ENCODE measurements at places on chromosomes 7 and 10.

GRCh38 chr10:118332948-118333710 lies 9.0 kb downstream of the FAM204A start:
- no peak for DNase-seq

DNA sequence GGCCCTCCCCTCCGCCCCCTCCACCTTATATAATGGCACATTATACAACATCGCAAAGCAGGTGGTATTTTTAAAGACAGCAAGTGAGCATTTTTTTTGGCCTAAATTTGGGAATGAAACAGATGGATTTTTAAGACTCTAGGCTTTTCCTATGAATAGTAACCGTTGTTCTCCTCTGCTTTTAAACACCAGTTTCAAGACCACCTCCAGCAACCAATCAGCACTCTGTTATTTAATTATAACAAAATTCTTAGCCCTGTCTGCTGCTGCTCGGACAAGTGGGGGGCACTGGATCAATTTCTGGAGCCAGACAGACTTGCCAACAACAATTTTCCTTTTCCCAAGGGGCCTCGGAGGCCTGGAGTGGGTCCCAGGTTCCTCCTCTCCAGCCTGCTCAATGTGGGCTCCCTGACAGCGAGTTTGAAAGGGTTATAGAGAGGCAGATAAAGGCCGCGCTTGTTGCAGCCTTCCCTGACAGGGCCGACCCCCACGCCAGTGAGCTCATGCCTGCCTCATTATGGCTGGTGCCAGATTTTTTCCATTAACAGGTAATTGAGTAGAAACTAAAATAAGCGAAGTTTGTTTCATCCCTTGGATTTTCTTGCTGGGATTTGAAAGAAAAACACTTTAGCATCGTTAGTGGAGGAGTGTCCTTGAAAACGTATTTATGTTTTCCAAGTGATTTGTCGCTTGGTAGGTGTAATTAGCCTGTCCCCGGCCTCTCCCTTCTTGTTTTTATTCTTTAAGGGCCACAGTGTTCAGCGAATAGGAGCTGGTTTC lies 227.3 kb downstream of the TCF7L2 start:
- no peak for DNase-seq

- DNase-seq: no peak
Measured at GRCh38 chr10:131071721-131072120, 239.8 kb downstream of the TCERG1L start.

- no peak for DNase-seq
Measured at GRCh38 chr7:86913709-86914108, 145.7 kb downstream of the ELAPOR2 start.

- DNase-seq: no peak
Measured at GRCh38 chr7:1572111-1572822, 2.4 kb upstream of the PSMG3 start.

GRCh38 chr10:48564466-48565160 lies 40.3 kb downstream of the ARHGAP22 start:
- no peak for DNase-seq

DNA sequence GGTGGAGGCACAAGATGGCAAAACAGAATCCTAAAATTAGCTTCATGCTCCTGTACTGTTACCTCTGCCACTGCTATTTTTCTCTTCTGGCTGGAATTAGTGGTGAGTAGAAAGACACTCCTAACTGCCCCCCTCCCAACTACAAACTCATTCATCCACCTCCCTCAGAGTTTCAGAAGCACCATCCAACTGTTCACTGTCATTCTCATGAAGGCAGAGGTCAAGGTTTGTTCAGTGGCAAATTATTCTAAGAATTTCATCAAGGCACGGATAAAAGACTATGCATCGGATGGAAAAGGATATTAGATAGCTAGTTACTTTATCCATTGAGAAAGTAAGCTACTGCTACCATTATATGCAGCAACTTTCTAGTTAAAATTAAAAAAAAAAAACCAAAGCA lies 59.7 kb downstream of the LRGUK start:
- no peak for DNase-seq

GRCh38 chr10:76255241-76255640 lies 823.8 kb downstream of the LRMDA start:
- no peak for DNase-seq

- no peak for DNase-seq
Measured at GRCh38 chr7:39164887-39165286, 187.2 kb downstream of the POU6F2 start.

- no peak for DNase-seq
Measured at GRCh38 chr10:71042699-71043098, 154.3 kb upstream of the PCBD1 start.

DNA sequence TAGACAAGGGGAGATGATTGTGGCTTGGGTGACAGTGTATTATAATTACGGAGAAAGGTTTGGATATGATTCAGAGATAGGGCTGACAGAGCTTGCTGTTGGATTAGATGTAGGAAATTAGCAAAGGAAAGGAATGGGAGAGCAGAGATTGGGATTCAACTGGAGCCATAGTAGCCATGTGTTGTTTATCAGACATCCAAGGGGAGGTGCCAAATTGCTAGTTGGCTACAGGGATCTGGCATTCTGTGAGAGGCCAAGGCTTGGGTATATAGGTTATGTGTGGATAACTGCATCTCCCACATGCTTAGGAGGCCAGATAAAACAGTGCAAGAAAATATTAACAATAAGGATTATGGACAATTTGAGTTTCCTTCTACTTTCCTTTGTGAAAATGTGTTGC lies 34.9 kb downstream of the CSGALNACT2 start:
- DNase-seq: no peak

GRCh38 chr10:112282086-112282485 lies 1.1 kb upstream of the TECTB start:
- DNase-seq: no peak

- DNase-seq: no peak
Measured at GRCh38 chr10:92834331-92834730, 14.0 kb upstream of the EXOC6 start.

DNA sequence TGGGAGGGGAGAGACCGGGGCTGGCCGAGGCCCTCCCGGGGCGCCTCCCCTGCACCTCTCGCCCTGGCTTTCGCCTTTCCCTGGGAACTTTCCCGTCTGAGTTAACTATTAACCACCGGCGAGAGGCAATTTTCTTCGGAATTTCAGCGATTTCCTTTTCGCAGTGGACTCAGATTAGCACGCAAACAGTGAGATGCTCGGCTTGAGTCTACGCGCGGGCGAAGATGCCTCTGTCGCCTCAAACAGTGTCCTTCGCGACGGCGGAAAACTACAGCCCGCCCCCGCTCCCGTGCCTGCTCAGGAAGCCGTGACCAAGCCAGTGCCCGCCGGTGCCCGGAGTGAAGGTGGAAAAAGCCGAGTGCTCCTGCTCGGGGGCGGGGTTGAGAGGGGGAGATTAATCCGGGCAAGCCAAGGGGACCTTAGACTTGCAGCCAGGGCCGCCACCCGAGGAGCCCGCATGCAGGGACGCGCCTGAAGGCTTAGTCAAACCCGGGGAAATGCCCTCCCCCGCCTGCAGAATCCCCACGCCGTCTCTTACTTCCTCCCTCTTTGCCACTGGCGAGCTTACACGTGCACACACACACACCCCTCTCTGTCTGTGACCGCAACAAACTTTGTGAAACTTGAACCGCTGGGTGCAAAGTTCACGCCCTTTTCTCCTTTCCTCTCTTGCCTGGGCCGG lies 14.5 kb upstream of the PAX2 start:
- DNase-seq: no peak

- DNase-seq: no peak
Measured at GRCh38 chr7:55325371-55325792, 39.8 kb upstream of the LANCL2 start.

DNA sequence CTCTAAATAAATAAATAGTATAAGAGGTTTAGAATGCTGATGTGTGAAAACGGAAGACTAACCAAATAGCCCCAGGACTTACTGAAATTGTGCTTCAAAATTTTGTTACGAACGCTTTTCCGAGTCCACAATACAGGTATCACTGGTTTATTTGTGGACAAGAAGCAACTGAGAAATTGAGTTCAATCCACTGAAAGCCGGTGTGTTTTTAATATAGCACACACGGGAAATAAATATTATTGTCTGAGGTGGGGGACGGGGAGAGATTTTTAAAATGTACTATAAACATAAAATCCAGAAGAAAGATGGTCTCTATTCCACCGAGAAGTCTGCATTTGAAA lies 598 bp downstream of the SLC16A12 start:
- no peak for DNase-seq

DNA sequence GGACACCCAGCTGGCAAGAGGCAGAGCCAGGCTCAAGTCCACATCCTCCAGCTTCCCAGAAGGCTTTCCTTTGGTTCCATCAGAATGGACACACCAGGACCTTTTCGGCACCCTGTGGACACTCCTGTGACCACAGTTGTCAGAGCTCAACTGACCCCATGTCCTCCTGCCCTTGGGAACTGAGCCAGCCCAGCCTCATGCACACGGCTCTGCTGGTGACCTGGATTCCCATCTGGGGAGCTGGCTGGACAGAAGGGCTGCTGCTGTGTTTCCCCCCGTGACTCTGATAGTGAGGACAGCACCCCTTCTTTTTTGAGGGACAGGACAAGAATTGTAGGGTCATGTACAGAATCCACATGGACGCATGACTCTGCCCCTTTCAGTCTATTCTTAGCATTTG lies 289.2 kb downstream of the WDR37 start:
- DNase-seq: no peak

DNA sequence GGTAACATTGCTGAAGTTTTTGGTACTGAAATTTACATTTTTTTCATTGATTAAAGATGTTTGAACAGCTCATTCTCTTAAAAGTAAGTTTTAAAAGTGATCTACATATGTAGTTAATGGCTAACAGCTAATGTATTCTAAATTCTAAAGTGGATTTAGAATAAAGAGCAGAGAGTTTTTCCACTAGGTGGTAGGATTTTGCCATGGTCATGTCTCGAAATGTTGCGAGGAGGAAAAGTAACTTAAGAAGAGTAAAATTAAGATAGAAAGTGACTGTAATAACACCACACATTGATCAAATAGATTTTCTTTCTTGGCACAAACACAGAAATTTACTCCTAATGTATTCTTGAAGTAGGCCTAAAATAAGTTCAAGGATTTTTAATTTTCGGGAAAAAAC lies 19.8 kb downstream of the LSMEM1 start:
- DNase-seq: no peak

DNA sequence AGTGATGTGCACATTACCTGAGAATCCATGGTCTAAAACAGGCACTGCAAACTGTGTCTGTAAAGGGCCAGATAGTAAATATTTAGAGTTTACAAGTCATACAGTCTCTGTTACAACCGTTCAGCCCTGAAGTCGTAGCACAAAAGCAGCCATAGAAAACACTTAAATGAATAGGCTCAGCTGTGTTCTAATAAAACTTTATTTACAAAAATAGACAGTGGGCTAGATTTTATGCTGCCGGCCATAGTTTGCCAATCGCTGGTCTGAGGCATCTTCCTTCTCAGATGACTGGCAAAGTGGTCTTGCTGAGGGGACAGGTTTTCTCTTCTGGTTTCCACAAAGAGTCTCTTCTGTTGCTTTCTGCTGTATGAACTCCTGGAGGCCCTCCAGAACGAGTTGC lies 121.7 kb downstream of the EMX2 start:
- DNase-seq: no peak

- DNase-seq: no peak
Measured at GRCh38 chr10:45058992-45059561, 58.4 kb downstream of the ZNF22 start.

DNA sequence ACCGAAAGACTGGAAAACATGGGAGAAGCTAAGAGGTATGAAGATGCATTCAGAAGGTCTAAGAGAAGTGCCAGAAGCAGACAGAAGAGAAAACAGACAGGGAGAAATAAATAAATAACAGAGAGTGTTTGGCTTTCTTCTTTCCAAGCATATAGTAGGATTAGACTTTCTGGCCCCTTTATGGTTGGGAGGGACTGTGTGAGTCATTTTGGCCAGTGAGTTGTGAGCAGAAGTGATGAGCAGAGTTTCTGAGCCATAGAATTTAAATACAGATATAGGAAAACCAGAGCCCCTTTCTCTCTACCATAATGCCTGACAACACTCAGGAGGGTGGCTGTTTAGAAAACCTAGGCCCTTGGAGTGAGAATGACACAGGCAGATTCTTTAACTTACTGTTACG lies 171.0 kb downstream of the PPP1R17 start:
- DNase-seq: no peak

GRCh38 chr10:3105166-3105565 lies 37.8 kb downstream of the PFKP start:
- no peak for DNase-seq

GRCh38 chr7:130369110-130369711 lies 11.1 kb upstream of the CPA1 start:
- no peak for DNase-seq

DNA sequence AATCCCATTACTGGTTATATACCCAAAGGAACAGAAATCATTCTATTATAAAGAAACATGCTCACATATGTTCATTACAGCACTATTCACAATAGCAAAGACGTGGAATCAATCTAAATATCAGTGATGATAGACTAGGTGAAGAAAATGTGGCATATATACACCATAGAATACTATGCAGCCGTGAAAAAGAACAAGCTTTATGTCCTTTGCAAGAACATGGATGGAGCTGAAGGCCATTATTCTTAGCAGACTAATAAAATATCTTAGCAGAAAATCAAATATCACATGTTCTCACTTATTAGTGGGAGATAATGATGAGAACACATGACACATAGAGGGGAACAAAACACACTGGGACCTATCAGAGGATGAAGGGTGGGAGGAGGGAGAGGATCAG lies 38.8 kb downstream of the CAPZA2 start:
- no peak for DNase-seq

DNA sequence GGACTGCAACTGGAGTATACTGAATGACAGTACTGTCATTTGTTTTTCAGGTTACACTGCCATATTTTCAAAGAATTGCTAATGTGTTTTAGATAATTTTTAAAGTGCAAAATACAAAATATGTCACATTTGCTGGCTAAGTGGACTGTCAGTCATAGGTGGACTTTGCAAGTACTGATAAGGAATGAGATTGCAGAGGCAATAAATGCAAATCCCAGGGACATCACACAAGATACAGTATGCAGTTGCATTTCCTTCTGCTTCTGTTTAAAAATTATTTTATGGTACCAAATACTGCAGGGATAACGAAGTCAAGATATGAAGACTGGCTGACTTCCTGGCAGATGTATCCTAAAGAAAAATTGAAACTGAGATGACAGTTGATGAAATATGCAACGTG lies 237.6 kb upstream of the MAGI2 start:
- DNase-seq: no peak

DNA sequence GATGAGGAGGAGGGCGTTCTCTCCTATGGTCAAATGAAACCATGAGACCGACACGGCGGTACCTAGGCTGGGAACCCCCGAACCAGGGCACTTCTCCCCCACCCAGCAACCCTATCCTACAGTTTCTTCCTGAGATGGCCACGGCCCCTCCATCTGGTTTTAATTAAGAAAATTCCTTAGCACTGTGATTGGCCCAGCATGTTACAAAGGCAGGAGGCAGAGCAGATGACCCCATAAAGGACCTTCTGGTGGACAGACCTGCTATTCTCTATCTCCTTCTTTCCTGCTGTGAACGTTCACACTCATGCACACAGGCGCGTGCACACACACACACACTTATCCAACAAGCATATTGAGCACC lies 129.4 kb downstream of the RGS10 start:
- no peak for DNase-seq

DNA sequence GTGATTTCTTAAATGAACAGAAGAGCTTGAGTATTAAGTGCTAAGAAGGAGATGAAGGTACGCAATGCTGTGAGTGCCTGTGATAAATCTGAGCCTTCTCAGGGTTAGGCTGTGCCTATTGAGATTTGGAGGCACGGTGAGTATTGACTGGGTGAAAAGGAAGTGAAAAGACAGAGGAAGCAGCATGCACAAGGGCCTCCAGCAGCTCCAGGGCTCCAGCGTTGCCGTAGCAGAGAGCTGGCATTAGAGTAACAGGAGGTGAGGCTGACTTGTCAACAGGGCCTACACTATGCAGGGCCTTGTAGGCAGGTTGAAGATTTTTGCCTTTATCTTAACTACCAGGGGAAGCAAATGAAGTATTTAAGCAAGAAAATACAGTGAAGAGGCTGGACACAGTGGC lies 54.1 kb upstream of the PDCD4 start:
- DNase-seq: no peak

Measured in NT2/D1 (cell line).